Posterior cingulate gyrus (tissue), 11 donors: ENCODE measurements at places on chromosomes 12 and 14.
A peak's percentile ranks its signal among the peaks of the same experiment; 100 is the strongest.

- DNase-seq = no peak
Measured at GRCh38 chr12:90069711-90070110, 361.1 kb upstream of the ATP2B1 start.

DNA sequence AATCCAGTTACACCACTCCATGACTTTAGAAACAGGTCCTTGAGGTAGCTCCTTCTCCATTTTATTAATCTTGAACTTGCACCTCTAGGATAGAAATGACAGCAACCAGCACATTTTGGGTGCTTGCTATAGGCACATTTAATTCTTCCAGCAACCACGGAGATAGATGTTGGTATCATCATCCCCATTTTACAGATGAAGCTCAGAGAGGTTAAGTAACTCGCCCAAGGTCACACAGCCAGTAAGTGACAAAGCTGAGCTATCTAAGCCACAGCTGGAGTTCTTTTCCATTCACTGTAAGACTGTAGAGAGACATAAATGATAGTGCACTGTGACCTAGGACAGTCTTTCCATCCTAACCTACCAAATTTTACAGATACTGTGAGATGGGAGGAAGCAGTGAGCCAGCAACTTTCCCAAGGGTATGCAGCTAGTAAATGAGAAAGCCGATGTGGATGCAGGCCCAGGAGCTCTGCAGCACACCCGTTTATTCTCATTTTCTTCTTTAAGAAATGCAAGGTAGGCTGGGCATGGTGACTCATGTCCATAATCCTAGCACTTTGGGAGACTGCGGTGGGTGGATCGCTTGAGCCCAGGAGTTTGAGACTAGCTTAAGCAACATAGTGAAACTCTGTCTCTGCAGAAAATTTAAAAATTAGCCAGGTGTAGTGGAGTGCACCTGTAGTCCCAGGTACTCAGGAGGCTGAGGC is 103.2 kb downstream of the TBX5 start:
- no peak for DNase-seq

DNA sequence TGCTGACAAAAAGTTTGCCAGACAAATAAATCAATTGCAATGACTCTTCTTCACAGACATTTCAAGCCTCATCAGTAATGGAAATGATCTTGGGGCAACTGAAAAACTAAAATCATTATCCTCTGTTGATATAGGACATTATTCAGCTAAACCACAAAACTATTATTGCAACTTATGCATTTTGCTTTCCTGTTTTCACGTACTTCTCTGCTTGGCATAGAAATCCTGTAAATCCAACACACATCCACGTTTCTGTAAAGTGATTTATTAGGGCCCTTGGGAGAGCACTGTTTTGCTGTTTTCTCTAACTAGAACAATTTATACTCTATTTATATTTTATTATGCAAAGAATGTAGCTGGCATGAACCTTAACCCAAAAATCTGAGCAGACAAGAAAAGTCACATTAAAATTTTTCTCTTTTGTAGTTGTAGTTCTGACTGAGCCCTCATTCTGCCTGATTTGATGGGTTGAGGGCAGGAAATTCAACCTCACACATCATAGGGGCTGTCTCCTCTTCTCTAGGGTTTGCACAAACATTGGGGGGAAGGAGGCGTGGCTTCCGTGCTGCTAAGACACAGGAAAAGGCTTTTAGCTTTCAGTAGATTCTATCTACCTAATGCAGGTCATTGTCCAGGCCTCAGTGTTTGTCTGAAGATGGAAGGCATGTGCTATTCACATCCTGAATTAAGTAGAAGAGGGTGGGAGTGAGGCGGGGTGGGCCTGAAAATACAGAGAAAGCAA is 11.5 kb upstream of the NUP107 start:
- no peak for DNase-seq

GRCh38 chr12:90331262-90331661 is 622.6 kb upstream of the ATP2B1 start:
- DNase-seq = no peak

DNA sequence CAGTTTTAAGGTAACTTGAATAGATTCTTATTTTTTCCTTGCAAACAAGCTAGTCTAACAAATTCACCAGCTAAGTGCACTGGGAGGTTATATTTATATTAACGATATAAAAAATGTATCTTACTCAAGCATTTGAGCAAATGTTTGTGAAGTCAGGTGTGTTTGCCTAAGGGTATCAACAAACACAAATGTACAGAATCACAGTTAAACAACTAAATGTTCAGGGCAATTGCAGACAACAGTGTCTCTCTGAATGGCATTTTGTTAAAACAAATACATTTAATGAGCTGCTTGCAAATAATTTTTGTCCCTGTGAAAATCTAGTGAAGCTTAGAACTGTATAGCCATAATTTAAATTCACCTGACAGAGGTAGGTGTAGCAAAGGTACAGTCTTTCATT is 28.2 kb upstream of the FLRT2 start:
- no peak for DNase-seq

DNA sequence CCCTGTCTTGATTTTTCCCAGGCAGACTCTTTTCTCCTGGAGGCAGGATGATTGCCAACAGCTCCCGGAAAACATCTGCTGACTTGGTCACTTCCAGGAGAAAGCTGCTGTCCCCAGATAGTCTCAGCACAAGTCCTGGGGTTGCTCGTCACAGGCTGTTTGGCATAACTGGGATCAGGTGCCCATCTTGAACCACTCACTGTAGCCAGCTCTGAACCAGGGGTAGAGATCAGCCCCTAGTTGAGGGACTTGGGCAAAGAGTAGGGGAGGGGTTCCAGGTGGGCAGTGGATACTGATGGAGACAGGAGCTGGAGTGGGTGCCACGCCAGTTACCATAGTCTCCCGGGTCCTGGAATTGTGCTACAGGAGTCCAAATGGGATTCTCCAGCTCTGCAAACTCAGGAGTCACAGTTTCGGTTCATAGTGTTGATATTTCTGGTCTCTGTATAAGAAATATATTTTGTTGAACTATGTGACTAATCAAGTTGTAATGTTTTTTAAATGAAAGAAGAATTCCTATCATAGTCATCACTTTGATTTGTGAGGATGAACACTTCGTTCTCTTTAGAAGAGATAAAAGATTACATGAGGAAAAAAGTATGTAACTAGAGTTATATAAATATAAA is 1154.5 kb downstream of the AACS start:
- no peak for DNase-seq

GRCh38 chr12:53600490-53601295 is 25.5 kb downstream of the ATF7 start:
- no peak for DNase-seq

- DNase-seq = no peak
Measured at GRCh38 chr12:71838676-71839075, 883 bp upstream of the TBC1D15 start.

DNA sequence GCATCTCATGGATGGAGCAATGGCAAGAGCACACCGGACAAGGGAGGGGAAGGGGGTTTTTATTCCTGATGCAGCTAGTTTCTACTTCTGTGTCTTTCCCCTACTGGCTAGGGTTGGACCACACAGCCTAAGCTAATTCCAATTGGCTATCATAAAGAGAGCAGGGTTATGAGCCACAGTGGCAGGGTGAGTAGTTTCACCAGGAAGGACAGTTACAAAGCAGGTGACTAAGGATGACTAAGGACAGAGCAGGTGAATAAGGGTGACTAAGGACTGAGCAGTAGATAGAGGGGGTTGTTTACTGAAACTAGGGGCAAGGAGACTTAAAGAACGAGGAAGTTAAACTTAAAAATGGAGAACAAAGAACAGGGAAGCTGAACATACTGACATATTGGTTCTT is 321.4 kb upstream of the SEL1L start:
- no peak for DNase-seq

DNA sequence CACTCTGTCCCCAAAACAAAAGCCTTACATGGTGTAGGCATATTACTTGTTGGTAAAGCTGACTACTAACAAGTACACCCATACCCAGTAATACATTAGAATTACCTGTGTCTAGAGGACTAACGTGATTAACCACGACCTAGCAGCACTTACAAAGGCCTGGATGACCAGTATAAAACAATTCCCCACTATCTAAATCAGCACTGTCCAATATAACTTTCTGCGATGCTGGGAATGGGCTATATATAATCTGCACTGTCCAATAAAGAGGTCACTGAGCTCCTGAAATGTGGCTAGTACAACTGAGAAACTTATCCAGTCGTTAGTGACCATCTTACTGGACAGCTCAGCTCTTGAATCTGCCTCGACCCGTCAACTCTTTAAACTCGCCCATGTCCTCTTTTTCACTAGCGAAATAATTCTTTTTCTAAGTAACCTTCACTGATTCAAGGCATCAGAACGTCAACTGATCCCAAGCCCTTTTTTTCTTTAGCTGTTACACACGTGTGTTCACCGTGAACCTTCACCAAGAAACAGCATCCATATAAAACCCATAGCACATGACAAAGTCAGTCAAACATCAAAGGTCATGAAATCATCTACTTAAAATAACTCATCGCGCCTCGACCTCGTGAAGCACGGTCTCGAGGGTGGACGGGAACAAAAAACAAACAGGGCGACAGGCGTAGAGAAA is 905 bp upstream of the CIPC start:
- no peak for DNase-seq

DNA sequence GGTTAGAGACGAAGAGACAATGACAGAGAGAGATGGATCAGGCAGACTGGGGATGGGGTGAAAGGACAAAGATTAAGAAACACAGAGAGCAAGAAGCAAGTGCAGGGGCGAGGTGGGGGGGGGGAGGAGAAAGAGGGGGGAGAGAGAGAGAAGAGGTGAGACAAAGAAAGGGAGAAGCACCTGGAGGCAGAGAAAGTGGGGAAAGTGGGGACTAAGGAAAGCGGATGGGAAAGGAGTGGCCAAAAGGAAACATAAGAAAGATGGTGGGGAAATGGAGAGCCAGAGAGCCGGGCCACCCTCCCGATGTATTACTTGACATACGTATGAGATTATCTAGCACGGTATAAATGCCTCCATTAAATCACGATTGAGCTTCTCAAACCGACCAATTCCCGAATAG is 18.5 kb upstream of the TBX3 start:
- no peak for DNase-seq

- DNase-seq = no peak
Measured at GRCh38 chr14:67457782-67458181, 30.7 kb downstream of the TMEM229B start.

- DNase-seq = no peak
Measured at GRCh38 chr12:11764837-11765236, 115.4 kb downstream of the ETV6 start.

GRCh38 chr12:102879144-102879763 is 37.8 kb downstream of the PAH start:
- peak; percentile 38 for DNase-seq

- DNase-seq = no peak
Measured at GRCh38 chr14:81401420-81402122, 1.4 kb upstream of the STON2 start.

- no peak for DNase-seq
Measured at GRCh38 chr14:64174922-64175782, 119.0 kb downstream of the ESR2 start.

DNA sequence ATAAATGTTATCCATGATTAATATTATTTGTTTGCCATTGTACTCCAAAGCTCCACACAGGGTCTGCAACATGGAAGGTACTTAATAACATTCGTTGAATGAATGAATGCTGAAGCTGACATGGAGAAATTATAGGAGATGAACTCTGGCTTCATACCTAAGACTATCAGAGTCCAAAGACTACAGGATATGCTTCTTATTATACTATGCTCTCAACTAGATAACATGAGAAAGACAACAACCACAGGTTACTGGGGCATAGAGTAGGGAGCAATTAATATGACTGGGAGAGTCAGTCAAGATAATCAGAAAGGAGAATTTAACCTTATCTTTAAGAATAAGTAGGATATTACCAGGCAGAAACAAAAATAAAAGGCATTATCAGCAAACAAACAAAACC is 236.3 kb upstream of the SOX5 start:
- DNase-seq = no peak

DNA sequence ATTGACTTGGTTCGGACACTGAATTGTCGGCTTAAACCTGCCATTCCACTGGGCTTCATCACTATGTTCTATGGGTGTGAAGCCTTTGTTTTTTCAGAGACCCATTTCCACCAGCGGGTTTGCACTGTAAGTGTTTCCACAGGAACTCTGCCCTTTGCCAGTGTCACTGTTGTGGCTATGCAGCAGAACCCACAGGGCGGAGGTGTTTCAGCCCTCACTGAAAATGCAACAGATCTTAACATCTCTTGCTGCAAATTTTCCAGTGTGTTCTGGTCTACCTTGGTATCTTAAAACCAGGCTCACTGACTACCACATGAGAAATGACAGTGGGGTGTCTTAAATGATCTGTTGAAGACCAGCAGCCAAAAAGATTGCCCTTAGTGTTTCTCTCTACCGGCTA is 21.1 kb downstream of the PRKCH start:
- no peak for DNase-seq

DNA sequence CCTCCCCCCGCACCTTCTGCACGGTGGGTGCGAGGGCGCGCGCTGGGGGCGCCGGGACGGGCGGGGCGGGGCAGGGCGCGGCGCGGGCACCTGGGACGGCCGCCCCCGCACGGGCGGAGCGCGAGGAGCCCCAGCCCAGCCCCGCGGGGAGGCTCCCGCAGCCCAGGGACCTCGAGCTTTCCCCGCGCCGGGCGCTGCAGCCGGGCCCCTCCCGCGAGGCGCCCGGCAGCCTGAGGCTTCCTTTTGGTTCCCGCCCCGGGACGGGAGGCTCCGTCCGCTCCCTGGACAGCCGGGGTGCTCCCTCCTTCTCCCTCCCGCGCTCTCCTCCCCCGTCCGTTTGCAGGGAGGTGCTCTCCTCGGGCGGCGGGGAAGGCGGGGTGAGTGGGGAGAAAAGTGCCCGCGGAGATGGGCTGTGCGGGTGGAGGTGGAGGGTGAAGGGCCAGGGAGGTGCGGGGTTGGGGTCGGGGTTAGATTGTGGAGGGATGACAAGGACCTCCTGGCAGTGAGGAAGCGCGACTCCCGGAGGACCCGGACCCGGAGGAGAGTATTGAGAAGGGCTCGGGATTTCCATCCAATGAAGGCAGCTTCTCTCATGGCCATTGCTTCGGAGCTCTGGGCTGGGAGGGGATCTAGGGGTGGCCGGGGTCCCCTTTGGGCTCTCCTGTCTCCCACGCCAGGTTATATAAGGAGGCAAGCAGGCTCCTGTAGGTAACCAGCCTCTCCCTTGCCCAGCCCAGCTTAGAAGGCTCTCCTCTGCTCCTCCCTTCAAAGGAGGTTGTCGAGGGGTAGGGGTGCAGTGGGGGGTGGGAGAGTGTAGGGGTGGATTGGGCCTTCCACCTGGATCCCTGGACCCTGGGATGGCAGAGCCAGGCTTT is 645 bp downstream of the JDP2 start:
- DNase-seq = peak; percentile 92

GRCh38 chr14:72578514-72578913 is 315.4 kb downstream of the DPF3 start:
- no peak for DNase-seq

DNA sequence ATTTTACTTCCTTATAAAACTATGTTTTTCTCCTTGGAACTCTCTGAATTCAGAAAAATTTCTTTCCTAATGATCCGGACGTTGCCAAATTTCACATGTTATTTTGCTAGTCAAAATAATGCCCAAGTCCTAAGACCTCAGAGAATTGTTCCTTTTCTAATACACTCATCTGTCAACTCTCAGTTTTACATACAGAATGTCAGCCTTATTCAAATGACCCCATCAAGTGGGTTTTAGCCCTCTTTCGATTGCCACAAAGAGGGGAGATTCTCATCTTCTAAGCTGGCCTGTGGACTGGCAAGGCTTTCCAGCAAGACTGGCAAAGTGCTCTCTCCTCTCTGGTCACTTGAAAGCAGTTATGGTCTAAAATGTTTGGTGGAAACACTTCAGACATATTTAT is 99.3 kb upstream of the GPHB5 start:
- DNase-seq = no peak

- DNase-seq = no peak
Measured at GRCh38 chr14:33493266-33493665, 457.6 kb downstream of the EGLN3 start.

- no peak for DNase-seq
Measured at GRCh38 chr14:105218611-105219010, 29.7 kb upstream of the BTBD6 start.
